ENCODE measurements at places on chromosomes 7 and 10. TPM values are rescaled to one million over a fixed set of nuclear protein-coding genes. Genes with fewer than 3 reads are reported as not detected.

The SPDYE5 gene
- not detected for total RNA-seq

The HOXA6 gene
- 0.26 TPM for total RNA-seq

The TUBB8 gene
- total RNA-seq = not detected

The SLC26A4 gene
- 0.19 TPM for total RNA-seq

The FBXO24 gene
- total RNA-seq = 0.19 TPM

The PDE1C gene
- 0.88 TPM for total RNA-seq

The DOCK4 gene
- total RNA-seq = 14.0 TPM

The NANOS1 gene
- total RNA-seq = 1.3 TPM

The PNLIPRP2 gene
- total RNA-seq = not detected
